ENCODE measurements at places on chromosomes 12 and 14.

- no peak for DNase-seq
Observed at GRCh38 chr14:78345131-78345744, 175.1 kb downstream of the NRXN3 start.

DNA sequence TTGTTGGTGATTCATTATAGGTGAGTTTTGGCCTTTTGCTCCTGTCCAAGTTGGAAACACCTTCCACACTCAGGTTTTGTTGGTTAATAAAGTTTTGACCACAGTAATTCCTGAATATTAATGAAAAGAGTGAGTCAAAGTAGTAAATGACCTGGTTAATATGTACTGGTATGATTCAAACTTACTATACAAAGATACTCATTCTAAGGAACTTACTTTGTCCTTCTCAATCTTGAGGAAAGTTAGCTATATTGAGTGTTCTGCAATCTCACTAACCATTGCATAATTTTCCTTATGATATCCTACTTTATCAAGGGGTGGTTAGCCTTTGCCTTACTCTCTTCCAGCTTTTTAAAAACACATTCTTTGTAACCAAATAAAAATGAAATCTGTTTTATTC is 20.9 kb upstream of the HECTD1 start:
- DNase-seq = no peak

DNA sequence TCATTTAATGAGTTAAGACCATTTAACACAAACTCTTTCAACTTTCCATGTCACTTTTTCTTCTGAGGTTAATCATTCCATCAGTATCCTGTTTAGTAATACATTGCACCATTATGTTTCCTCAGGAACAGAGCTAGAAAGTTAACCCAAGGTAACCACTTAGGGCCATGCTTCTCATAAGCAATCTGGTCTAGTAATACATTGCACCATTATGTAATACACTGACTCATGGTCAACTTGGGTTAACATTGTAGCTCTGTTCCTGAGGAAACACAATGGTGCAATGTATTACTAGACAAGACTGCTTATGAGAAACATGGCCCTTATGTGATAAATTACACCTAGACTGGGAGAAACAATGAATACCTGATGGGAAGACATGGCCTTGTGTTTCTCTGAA is 21.7 kb downstream of the ERH start:
- peak; percentile 80 for DNase-seq

DNA sequence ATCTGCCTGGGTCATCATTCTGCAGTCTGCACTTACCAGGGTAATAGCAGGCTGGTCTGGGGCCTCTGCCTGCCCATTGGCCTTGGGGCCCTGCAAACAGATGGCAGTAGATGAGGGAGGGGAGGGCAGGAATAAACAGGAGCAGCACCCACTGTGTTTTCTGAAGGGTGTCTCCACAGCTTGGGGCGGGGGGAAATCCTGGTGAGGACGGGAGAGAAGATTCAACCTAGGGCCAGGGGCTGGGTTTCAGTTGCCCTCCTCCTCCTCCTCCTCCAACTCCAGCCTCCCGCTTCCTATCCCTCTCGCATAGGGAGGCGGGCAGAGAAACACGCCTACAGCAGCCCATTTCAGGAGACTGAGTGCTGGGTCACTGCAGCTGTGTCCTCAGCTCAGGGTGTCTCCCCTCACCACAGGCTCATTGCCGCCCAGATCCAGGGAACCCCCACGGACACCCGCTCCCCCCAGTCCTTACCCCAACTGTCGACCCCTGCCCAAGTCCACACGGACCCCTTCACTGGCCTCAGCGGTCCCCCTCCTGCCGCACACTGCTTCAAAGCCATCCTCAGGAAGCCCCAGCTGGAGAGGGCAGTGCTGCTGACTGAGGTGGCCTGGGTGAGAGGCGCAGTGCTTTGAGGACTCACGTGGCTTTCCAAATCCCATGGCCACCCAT is 9.1 kb upstream of the KRT80 start:
- no peak for DNase-seq

DNA sequence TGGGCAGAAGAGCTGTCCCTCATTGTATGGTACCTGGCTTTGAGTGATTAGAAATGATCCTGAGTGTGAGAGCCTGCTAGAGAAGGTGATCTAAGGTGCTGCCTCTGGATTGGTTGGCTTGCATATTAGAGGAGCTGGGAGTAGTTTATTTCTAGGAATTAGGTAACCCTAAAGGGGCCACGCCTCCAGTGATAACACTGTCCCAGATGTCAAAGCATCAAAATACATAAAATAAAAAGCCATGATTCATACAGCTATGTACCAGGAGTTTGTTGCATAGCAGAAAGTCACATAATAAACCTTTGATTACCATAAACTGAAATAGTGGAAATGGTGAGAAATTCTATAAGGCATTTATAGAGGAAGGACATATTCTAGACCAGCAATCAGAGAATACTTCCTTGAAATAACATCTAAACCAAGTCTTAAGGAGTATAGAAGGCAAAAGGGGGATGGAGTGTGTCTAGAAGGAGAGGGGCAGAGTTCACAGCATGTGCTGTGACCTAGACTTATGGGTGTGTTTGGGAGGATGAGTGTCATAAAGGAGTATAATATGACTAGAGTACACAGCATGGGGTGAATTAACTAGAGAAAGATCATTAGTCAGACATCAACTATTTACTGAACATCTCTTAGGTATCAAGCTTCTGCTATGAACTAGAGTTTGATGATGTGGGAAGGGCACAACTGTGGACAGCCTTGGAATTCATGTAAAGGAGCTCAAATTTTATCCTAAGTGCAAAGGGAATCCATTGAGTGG is 686.4 kb downstream of the GALC start:
- no peak for DNase-seq

GRCh38 chr14:60508707-60509437 is at the start of gene SIX6:
TSS of gene SIX6 (plus strand) at chr14:60509146. CDS start at chr14:60509399, 253 bp downstream.
- peak; percentile 6 for DNase-seq

DNA sequence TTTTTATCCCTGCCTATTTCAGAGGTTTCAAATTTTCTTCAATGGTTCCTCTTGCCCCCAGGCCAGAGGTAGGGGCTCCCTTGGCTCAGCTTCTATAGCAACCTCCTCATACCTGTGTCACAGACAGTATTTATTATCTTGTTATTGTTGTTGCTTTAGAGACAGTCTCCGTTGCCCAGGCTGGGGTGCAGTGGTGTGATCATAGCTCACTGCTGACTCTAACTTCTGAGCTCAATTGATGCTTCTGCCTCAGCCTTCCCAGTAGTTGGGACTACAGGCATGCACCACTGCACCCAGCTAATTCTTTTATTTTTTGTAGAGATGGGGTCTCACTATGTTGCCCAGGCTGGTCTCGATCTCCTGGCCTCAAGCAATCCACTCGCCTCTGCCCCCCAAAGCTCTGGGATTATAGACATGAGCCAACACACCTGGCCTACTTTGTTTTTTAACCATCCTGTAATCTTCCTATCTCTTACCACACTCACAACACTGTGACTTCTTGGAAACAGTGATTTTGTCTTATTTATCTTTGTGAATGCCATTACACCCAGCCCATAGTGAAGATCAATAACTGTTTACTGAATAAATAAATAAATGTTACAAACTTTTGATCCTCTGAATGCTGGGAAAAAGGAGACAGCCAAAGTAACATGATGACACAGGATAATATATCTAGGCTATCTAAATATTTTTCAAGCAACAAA is 95.9 kb downstream of the PHLDA1 start:
- no peak for DNase-seq

DNA sequence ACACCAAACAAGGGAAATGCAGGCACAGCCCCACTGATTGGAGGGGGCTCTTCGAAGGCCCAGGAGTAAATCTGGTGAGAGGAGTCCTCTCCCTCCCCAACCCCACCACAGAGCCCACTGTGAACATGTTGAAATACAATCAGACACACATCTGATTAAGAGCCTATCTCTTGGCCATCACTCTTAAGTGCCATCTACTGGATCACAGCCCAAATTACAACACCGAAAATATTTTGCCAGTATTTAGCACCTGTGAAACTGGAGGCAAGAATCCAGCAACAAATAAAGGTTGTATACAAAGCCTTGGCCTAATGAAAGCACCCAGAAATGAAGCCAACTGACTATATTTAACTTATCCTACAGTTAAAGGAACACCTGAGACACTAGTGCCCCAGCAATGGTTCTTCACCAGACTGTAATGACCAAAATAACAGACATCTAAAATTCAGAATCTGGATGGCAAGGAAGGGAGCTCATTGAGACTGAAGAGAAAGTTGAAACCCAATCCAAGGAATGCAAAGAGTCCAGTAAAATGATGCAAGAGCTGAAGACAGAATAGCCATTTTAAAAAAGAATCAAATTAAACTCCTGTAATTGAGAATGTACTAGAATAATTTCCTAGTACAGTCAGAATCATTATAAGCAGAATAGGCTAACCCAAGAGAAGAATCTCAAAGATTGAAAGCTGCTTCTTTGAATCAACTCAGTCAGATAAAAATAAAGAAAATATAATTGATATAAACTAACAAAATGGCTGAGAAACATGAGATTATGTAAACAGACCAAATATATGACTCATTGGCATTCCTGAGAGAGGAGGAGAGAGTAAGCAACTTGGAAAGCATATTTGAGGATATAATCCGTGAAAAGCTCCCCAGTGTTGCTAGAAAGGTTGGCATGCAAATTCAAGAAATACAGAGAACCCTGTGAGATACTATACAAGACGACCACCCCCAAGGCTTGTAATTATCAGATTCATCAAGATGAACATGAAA is 1117.0 kb downstream of the FLRT2 start:
- peak; percentile 5 for DNase-seq

- no peak for DNase-seq
Observed at GRCh38 chr12:101302741-101303140, 22.8 kb downstream of the UTP20 start.

DNA sequence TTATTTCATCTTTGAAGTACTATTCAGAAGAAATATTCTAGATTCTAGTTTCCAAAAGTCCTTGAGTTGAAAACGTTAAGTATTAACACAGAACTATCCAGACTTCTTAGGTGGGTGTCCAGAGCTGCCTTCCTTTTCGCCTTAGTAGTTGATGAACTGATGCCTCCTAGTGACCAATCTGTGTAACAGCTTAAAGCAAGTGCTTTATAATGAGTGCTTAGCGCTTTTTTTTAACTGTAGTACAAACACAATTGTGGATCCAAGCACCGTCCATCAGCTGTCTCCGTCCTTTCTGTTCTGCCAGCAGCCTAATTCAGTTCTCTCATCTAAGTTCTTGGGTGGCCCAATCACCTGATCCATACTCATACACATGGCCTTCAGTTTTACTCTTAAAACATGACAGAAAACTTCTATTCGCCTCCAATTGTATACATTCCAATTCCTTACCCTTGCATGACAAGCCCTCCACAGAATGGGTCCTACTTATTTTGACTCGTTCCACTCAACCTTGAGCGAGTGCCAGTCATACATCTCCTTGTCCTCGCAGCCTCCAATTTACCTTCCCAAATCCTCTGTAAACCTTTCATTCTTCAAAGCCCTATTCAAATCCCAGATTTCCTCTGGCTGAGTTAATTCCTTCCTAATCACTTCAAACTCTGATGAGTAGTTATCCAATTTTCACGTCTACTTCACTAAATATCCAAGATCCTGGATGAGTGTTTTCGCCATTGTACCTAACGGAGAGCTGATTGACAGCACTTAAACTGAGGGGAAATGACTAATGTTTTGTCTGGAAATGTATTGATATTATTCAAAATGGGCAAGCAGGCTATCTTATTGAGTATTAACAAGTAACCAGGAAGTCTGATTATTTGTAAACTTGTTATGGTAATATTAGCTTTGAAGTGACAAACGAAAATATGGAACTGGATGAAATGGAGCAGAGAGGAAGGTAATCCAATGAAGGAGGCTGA is 5.8 kb upstream of the PHLDA1 start:
- DNase-seq = peak; percentile 86

GRCh38 chr12:31897781-31898503 is 61.3 kb upstream of the RESF1 start:
- DNase-seq = no peak

DNA sequence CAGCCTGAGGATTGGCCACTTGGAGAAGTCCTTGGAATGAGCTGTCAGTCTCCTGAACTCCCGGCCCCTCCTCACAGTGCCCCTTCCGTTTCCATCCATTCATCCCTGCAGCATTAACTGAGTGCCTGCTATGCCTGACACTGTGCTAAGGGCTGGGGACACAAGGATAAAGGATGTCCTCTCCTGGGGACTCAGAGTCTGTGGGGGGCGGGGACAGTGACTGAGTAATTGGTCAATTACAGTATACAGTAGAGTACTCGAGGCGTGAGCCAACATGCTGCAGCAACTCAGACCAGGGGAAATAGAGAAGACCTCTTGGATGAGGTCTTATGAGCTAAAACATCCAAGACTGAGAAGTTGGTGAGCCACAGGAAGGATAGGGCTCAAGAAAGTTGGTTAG is 43.4 kb upstream of the PWP1 start:
- DNase-seq = no peak

DNA sequence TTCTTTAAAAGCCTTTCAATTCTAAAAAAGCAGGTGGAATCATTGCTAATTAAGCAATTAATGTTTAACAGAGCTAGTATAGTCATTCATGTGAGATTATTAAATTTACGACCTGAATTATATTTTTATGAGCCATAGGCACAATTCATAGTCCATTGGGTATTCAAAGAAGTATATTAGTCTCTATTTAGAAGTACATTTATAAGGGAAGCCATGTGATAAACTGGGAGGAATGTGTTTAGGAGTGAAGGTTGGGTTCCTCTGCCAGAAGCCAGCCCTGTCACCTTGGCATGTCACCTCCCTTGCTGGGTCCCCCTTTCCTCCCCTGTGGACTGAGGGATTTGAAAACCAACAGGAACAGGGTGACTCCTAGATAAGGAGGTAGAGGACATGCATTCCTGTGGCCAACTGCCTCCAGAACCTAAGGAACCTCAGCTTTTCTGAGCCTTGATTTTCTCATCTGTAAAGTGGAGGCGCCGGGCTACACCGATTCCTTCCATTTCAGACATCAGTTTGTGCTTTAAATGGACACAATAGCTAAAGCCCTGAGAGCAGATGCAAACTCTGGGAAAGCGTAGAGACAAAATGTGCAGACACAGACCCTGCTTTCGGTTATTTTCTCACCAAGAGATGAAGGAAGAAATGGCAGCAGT is 5.4 kb upstream of the KRT2 start:
- DNase-seq = no peak

- no peak for DNase-seq
Observed at GRCh38 chr14:28764257-28765160, 2.1 kb upstream of the FOXG1 start.

GRCh38 chr12:53974084-53975063 is at the start of gene HOTAIR:
TSS of gene HOTAIR (minus strand) at chr12:53974954.
- peak; percentile 59 for DNase-seq

- DNase-seq = no peak
Observed at GRCh38 chr14:74949859-74950573, 5.4 kb downstream of the PGF start.

GRCh38 chr14:90281261-90281660 is 24.9 kb downstream of the PSMC1 start:
- peak; percentile 82 for DNase-seq

GRCh38 chr12:130796985-130797686 is 41.9 kb downstream of the STX2 start:
- DNase-seq = no peak

GRCh38 chr14:36320200-36320896 is at the start of gene MBIP:
TSS of gene MBIP (minus strand) at chr14:36320637. CDS start at chr14:36320588, 49 bp downstream.
- peak; percentile 95 for DNase-seq

- DNase-seq = no peak
Observed at GRCh38 chr14:54301359-54301758, 95.4 kb upstream of the CDKN3 start.
